Islet precursor cell (in vitro differentiated cells): ENCODE measurements at places on chromosomes 2 and 18.
A peak's percentile ranks its signal among the peaks of the same experiment; 100 is the strongest.

DNA sequence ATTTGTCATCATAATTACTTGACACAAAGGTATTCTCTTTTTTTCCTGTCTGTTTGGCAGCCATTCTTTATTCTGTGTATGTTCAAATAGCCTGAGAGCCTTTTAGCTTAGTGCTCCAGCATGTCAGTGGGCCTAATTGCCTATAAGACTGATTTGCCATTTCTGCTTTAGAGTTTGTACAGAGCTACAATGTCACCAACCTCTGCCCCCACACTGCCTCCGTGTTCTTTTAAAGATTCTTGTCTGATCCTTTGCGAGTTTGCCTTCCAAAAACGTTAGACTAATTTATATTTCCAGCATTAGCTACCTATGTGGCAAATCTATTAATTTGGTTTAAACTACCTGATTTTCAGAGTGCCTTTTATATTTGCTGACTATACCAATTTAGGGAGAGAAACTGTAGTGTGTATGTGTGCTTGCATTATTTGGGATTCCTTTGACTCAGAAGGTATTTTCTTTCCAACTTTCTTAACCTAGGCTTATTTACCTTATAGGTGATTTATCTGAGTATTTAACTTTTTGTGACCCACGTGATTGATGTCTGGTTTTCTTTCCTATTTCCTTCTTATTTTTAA, 70.8 kb downstream of the FAM117B start:
- DNase-seq = no peak

GRCh38 chr2:157160111-157160510, 97.4 kb upstream of the GALNT5 start:
- no peak for DNase-seq

DNA sequence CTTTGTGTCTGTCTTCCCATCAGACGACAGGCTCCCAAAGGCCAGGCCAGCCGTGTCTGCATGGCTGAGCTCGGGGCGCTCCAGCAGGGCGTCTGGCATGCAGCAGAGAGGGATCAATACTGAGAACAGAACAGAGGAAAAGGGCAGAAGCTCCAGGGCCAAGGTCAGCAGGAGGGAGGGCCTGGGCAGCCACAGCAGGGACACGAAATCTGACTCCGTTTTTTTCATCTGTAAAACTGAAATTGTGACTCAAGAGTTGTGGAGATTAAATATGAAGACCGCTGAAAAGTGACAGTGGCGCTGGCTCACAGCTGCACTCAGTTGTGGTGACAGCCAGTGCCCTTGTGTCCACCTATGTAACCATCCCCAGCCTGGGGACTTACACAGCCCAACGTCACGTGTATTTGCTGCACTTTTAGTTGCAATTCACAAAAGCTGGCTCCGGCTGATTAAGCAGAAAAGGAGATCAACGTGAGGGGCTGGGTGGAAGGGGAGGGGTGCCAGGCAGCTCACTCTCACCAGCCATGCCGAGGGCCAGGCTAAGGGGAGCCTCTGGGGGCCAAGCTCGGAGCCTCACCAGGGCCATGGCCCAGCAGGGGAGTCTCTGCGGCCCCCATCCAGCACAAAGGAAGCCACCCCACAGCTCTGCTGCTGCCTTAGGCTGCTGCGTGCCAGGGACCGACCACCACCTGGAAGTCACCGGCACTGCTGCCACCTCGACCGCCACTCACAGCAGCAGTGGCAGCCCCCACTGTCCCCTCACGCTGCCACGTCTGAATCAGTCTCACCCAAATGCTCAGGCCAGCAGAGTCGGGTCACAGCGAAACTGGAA, 74.7 kb downstream of the EIPR1 start:
- DNase-seq = peak; percentile 67

DNA sequence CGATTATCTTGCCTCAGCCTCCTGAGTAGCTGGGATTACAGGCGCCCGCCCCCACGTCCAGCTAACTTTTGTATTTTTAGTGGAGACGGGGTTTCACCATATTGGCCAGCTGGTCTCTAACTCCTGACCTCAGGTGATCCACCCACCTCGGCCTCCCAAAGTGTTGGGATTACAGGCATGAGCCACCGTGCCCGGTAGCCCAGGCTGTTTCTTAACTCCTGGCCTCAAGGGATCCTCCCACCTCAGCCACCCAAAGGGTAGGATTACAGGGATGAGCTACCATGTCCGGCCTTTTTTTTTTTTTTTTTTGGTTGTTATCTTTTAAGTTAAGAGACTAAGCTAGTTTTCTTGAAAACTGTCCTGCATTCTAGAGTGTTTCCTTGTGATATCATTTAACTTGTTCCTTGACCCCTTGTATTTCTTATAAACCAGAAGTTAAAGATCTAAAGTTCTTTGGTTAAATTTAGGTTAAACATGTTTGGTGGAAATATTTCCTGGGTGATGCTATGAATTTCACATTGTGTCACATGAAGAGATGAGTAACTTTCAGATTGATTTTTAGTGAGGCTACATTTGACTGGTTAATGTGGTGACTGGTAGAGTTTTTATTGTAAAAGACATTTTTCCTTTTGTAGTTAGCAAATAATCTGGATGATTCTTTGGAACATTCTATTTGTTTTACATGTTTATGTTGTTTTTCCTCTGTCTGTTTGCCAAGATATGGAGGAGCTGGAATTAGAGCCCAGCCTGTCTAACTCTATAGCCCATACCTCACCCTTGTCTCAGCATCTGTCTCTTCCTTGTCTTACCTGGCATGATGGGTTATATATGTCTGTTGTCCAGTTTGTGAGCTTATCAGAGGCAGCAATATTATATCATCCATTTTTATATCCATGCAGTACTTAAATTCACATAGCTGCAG, 5.2 kb downstream of the NCAPH start:
- no peak for DNase-seq

GRCh38 chr18:23570912-23571504, 15.3 kb downstream of the NPC1 start:
- no peak for DNase-seq

- DNase-seq = peak; percentile 81
Measured at GRCh38 chr18:6022845-6023244, 127.5 kb upstream of the TMEM200C start.

DNA sequence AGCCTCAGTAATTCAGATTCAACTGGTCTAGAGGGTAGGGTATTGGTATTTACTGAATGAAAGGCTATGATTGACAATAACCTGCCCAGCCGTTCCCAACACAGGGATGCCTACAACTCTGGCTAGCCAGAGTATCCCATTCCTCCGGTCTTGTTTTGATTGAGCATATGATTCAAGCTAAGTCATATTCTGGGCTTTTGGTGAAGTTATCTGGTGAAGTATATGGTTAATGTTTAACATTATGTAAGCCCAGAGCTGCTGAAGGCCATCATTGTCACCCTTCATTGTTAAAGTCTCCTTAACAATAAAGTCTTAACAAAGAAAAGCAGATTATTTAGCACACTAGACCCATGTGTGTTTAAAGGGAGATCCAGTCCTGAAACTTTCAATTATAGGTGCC, 152.6 kb downstream of the EXOC6B start:
- DNase-seq = no peak

DNA sequence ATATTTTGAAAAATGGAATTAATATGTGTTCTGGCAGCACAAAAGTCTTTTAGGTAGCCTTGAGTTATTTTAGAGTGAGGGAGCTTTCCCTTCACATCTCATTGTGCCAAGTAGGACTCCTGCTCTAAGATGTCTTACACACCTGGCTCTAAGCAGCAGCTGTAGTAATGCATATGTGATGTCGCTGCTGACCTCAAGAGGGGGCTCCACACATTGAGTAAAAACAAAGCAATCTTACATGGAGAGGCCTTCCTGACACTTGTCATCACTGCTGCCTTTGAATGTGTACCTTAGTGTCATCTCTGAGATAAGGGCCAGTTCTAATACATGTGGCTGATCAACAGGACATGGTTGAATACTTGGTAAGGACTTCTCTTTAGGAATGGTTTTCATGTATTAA, 75.8 kb downstream of the ACTR3 start:
- peak; percentile 75 for DNase-seq

DNA sequence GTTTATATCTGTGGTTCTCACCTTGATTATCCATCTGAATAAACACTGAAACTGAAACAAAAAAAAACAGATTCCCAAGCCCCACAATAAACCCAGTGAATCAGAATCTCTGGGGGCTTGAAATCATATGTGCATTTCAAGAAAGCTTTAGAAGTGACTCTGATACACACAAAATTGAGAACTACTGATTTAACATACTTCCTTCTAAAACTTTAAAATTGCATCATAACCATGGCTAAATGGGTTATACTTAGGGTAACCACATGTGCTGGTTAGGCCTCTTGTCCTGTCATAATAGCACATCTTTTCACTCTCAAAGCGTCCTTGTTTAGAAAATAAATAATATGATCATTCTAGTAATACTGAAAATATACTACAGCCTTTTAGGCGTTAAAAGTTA, 100.9 kb downstream of the ATAD2B start:
- no peak for DNase-seq

DNA sequence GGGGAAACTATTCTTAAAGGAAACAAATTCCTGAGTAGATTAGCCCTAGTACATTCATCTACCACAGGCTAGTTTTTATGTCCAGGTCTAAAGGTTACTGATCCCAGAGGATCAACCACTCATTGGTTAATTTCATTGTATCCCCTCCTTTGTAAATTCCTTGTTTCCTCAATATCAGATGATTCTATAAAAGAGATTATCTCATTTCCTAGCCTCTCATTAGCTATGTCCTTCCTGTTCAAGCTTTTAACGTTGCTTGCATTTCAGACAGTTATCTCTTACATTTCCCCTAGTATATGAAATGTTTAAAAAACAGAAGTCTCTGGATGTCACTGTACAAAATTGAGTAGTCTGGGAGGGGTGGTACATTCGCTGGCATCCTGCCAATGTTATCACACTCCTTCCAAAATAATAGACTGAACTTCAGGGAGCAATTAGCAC, 24.2 kb upstream of the ARMC9 start:
- no peak for DNase-seq

GRCh38 chr18:56676639-56677038, 25.5 kb downstream of the WDR7 start:
- DNase-seq = no peak

DNA sequence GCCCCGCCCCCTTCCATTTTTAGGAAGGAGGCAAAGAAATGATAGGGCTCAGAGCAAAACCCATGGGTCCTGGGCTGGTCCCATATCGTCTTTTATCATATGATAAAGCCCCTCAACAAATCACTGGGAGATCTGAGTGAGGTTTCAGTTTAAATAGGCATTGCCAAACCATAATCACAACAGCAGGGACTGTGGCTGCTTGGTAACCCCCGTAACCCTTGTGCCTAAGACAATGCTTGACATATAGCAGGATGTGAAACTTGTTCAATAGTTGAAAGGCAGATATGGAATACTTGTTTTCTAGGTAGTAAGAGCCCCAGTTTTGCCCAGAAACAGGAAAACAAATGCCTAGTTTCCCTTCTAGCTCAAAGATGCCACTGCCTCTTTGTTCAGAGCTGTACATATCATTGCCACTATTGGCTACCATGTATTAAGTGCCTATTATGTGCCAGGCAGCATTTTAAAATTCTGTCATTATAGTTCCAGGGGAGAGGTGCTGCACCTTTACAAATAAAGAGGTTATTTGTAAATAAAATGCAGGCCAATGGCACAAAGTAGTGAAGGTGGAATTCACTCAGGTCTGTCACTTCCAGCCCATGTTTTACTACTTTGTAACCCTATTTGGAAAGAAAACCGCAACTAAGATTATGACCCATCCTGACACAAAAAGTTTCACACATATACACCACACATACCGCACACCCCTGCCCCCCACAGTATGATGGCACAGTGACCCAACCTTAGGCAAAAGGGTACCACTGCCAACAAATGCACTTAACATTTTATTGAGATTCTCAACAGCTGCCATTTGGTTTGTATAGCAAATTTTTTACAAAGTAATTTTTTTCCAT, 14.2 kb downstream of the NAGK start:
- DNase-seq = no peak

- no peak for DNase-seq
Measured at GRCh38 chr2:44758591-44758990, 182.9 kb upstream of the SIX3 start.

DNA sequence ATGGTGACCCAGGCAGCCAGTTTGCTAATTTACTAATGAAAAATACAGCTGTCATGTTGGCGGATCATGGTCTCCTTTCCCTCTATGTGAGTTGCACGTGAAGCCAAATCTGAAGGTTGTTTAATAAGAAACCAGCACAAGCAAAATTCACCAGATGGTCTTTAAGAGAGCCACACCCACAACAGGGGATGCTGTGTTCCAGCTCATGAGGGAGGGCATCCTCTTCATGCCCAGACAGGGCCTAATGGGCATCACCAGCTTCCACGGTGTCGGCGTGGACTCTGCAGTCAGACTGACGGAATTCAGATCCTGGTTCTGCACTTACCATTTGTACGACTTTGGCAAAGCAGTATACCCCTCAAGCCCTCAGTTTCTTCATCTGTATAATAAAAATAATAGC, 39.9 kb downstream of the TMEM247 start:
- DNase-seq = no peak
